ENCODE measurements at places on chromosomes 3 and 15.

DNA sequence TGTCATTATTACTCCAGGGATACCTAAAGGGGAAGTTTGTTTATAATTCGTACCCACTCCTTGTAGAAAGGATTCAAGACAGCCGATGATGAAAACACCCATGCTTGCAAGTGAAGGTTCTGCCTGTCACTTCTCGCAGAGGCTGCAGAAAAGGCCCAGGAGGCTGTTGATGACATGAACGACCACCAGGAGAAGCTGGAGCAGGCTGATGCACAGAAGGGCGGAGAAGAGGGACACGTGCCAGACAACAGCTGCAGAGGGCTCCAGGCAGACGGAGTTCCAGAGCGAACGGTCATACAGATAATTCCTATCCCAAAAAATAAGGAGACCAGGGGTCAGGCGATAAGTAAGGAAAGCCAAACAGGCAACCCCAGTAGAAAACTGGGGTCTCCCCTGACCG lies 5.7 kb upstream of the DYNLT2B start:
- no peak overlapping the region for H3K27ac ChIP-seq
- no peak for DNase-seq
- no peaks in the 10 kb centered on the region for H3K27me3 ChIP-seq

DNA sequence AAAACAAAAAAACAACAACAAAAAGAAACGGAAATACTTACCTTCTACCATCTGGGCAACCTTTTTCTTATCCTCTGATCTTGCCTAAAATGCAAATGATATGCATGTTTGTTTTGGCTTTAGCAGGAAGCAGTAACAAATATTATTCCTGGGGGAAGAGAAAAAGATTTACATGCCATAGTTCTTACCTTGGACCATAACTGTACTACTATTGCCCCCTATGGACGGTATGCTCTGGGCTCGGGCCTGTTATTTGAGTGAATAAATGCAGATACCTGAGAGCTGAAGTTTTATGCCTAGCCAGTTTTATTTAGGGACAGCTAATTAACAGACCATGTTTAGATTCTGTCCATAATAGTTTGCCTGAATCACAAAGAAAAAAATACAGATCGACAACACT lies 12.6 kb upstream of the STARD5 start:
- H3K4me3 ChIP-seq, result no peak overlapping the region
- H3K36me3 ChIP-seq, result no peaks in the 10 kb centered on the region
- peak; percentile 32 for DNase-seq
- H3K27me3 ChIP-seq, result no peaks in the 10 kb centered on the region
- no peak overlapping the region for H3K27ac ChIP-seq
- no peaks in the 10 kb centered on the region for H3K4me1 ChIP-seq

DNA sequence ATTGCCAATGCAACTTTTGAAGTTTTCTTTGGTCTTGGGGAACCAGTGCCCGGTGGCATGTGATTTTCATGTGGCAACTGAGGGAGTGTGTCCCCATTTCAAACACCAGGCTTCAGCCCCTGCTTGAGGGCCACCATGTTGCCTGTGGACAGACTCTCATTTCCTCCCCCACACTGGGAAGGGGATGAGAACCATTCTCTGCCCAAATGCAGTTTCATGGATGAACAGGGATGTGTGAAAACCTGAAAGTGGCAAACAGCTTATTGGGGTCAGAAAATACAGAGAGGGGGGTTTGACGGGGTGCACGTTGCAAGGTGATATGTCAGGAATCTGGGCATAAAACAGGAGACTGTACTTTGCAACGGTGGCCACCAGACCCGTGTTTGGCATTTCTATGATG lies 6.3 kb downstream of the FAM107A start:
- peaks cover 7% of the 10 kb centered on the region for H3K27me3 ChIP-seq
- H3K36me3 ChIP-seq, result no peaks in the 10 kb centered on the region
- DNase-seq, result no peak
- H3K27ac ChIP-seq, result no peak overlapping the region
- peaks cover 5% of the 10 kb centered on the region for H3K4me1 ChIP-seq
- H3K4me3 ChIP-seq, result no peak overlapping the region

- no peak overlapping the region for H3K27ac ChIP-seq
- no peak overlapping the region for H3K4me3 ChIP-seq
Measured at GRCh38 chr3:32194653-32195052, 43.8 kb upstream of the CMTM8 start.

GRCh38 chr3:30170681-30171438 lies 435.5 kb upstream of the TGFBR2 start:
- no peak overlapping the region for H3K4me3 ChIP-seq
- H3K36me3 ChIP-seq, result no peaks in the 10 kb centered on the region
- no peak overlapping the region for H3K27ac ChIP-seq
- H3K27me3 ChIP-seq, result no peaks in the 10 kb centered on the region

DNA sequence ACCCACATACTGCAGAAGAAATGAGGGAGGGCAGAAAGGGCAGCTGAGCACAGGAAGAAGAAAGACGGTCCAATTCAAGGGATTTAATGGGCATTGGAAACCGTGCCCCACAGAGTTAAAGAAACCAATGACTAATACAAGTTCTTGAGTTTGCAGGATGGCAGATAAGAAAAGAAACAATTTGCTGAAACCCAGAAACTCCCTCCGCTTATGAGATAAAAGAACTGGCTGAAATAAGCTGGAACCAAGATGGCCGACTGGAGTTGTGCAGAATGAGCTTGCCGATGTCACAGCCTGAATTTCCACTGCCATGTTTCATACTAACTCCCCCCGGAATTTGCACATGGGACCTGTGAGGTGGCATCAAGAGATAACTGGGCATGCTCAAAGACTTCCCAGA lies 47.1 kb downstream of the SCAP start:
- no peaks in the 10 kb centered on the region for H3K4me1 ChIP-seq
- no peak overlapping the region for H3K27ac ChIP-seq
- H3K36me3 ChIP-seq, result peaks cover 33% of the 10 kb centered on the region
- no peak for DNase-seq
- no peaks in the 10 kb centered on the region for H3K27me3 ChIP-seq

DNA sequence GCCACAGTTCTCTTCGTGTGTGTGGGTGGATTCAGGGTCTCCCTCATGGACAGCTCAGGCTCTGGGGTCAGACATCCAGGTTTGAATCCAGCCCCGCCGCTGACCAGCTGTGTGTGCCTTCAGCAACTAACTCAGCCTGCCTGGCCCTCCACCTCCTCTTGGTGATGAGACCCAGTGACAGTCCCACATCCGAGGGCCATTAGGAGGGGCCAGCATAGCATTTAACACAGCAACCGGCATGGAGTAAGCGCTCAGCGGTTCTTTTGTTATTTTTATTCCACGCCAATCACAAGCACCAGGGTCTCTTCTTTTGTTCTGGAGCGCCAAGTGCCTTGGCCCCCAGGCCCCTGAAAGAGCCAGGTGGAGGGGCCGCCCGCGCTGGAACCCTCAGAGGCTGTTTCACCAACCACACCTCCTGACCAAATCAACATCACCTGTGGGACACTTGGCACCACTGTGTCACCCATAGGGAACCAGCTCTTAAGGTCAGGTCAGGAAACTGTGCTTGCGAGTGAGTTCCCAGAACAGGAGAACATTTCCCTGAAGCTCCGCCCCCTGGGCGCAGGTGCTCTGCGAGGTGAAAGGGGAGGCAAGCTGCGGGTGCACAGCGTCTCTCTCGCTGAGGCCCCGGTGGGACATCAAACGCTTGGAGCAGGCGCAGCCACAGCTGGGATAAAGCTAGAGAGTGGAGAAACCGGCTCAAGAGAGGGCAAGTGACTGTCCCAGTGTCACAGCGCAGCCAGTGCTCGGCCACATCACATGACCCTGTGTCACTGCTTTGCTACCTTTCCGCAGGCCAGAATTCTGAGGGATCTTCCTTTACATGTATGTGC lies 311.3 kb downstream of the UACA start:
- H3K36me3 ChIP-seq, result no peaks in the 10 kb centered on the region
- no peak overlapping the region for H3K27ac ChIP-seq
- no peak for DNase-seq
- peaks cover 39% of the 10 kb centered on the region for H3K4me1 ChIP-seq
- no peaks in the 10 kb centered on the region for H3K27me3 ChIP-seq

GRCh38 chr15:68808770-68809169 lies 11.9 kb downstream of the ANP32A start:
- H3K4me3 ChIP-seq, result no peak overlapping the region
- no peak overlapping the region for H3K27ac ChIP-seq
- H3K36me3 ChIP-seq, result peaks cover 40% of the 10 kb centered on the region
- no peak for DNase-seq
- no peaks in the 10 kb centered on the region for H3K27me3 ChIP-seq

GRCh38 chr15:38756441-38756840 lies 191.8 kb upstream of the RASGRP1 start:
- DNase-seq, result no peak
- H3K27ac ChIP-seq, result no peak overlapping the region
- H3K4me1 ChIP-seq, result no peaks in the 10 kb centered on the region
- H3K4me3 ChIP-seq, result no peak overlapping the region

DNA sequence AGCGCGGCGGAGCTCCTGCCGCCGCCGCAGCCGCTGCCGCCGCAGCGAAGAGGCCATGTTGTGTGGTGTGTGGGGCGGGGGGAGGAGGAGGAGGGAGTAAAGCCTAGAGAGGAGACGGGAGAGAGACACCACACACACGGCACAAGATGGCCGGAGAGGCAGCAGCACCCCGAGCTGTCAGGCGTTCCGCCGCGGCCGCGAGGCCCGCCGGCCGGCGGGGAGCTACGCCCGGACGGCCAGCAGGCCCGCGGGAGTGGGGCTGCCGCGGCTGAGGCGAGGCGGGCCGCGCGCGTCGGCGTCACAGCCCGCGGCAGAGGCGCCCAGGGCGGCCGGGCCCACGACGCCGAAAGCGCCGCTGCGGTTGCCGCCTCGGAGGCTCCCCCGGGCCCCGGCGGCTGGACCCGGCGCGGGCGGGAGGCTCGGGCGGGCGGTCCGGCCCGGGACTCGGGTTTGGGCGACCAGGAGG lies 17.4 kb upstream of the CHD2 start:
- H3K36me3 ChIP-seq, result no peaks in the 10 kb centered on the region
- peak overlapping the region; percentile 55 for H3K4me3 ChIP-seq
- peaks cover 36% of the 10 kb centered on the region for H3K4me1 ChIP-seq
- peak overlapping the region; percentile 84 for H3K27ac ChIP-seq
- no peaks in the 10 kb centered on the region for H3K27me3 ChIP-seq

GRCh38 chr15:81506071-81506470 lies 132.1 kb upstream of the TMC3 start:
- no peak overlapping the region for H3K4me3 ChIP-seq
- no peak for DNase-seq
- H3K4me1 ChIP-seq, result no peaks in the 10 kb centered on the region
- no peaks in the 10 kb centered on the region for H3K27me3 ChIP-seq

DNA sequence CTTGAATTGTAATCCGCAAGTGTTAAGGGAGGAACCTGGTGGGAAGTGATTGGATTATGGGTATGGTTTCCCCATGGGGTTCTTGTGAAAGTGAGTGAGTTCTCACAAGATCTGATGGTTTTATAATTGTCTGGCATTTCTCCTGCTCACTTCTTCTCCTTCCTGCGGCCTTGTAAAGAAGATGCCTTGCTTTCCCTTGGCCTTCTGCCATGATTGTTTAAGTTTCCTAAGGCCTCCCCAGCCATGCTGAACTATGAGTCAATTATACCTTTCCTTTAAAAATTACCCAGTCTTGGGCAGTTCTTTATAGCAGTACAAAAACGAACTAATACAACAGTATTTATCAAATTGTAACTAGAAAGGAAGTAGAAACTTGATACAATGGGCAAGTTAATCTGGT lies 31.9 kb downstream of the IFT57 start:
- H3K27ac ChIP-seq, result no peak overlapping the region
- no peaks in the 10 kb centered on the region for H3K27me3 ChIP-seq
- H3K4me3 ChIP-seq, result no peak overlapping the region
- no peaks in the 10 kb centered on the region for H3K4me1 ChIP-seq

DNA sequence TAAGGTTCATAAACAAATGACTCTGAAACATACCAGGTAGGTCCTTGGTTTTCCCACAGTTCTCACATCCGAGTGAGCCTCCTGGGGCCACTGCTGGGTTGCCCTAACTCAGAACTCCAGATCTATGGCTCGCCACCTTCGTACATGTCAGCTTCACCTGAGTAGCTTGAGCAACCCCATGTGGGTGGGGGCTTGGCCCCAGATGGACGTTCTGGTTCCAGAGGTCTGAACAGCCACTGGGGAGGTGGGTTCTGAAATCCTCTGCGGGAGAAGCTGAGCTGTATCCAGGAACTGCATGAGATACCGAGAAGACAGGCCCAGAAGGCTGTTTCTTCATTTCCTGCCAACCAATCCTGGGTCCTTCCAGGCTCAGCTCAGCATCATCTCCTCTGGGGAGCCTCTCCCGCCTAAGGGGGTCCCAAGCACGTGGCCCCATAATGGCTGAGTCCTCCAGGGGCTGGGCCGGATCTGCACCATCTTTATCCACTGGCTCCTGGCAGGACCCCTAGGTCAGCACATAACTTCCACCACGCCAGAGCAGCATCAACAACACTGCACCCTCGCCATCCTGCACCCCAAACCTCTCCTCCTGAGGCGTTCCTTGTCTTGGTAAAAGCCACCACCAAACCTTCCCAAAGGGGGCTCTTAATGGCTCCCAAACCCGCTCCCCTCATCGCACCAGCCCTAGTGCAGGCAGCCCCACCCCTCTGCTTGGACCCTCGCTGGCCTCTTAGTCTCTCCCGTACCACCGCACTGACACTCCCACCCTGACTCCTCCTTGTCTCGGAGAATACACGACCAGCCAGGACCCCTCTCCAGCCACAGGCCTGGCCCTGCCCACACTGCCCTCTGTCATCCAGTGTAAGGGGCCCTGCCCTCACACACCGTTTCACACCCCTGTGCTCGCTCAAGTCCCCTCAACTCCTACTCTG lies 39.8 kb downstream of the PCSK6 start:
- H3K27ac ChIP-seq, result no peak overlapping the region
- H3K27me3 ChIP-seq, result peaks cover 53% of the 10 kb centered on the region

DNA sequence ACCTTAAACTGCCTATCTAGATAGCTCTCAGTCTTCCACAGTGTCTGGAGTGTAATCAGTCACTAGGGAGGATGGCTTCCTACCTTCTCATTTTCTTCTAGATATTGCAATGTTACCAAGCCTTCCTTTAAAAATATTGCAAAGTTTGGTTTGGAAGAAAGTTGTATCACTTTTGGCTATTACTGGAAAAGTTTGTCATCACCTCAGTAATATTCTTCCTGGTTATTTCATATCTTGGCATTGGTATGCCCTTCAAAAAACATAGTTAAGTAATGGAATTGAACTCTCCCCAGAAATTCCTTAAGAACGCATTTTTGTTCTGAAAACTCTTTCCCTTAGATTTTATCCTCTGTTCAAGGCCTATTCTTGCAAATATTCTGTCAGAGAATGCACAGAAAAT lies 179.3 kb upstream of the MME start:
- H3K27me3 ChIP-seq, result no peaks in the 10 kb centered on the region
- no peak overlapping the region for H3K4me3 ChIP-seq
- H3K36me3 ChIP-seq, result no peaks in the 10 kb centered on the region
- no peak overlapping the region for H3K27ac ChIP-seq

- peak overlapping the region; percentile 92 for H3K27ac ChIP-seq
- peak overlapping the region; percentile 60 for H3K4me3 ChIP-seq
- H3K27me3 ChIP-seq, result no peaks in the 10 kb centered on the region
- H3K4me1 ChIP-seq, result peaks cover 32% of the 10 kb centered on the region
- peak; percentile 72 for DNase-seq
Measured at GRCh38 chr15:90231028-90232017, 2.4 kb downstream of the CIB1 start.
